ENCODE measurements at places on chromosomes 13 and 19.

GRCh38 chr19:42270346-42271044 lies 1.4 kb downstream of the CIC start:
- no peak for DNase-seq

DNA sequence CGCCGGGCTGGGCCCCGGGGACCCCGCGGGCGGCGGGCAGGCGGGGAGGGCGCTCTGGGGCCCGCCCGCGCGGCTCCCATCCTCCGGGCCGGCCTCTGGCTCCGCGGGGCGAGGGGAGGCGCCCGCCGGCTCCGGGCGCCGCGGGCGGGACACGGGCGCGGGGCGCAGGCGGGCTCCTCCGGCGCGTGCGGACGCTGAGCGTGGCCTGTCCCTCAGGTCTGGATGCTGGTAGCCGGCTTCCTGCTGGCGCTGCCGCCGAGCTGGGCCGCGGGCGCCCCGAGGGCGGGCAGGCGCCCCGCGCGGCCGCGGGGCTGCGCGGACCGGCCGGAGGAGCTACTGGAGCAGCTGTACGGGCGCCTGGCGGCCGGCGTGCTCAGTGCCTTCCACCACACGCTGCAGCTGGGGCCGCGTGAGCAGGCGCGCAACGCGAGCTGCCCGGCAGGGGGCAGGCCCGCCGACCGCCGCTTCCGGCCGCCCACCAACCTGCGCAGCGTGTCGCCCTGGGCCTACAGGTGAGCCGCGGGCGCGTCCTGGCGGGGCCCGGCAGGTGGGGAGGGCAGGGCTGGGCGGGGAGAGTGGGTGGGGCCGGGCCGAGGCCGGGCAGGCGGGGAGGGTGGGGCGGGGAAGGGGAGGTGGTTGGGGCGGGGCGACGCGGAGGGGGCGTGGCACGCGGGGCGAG lies 420 bp downstream of the IL17D start:
- DNase-seq: peak; percentile 85

GRCh38 chr19:38430931-38431330 lies 2.6 kb upstream of the RYR1 start:
- DNase-seq: no peak

DNA sequence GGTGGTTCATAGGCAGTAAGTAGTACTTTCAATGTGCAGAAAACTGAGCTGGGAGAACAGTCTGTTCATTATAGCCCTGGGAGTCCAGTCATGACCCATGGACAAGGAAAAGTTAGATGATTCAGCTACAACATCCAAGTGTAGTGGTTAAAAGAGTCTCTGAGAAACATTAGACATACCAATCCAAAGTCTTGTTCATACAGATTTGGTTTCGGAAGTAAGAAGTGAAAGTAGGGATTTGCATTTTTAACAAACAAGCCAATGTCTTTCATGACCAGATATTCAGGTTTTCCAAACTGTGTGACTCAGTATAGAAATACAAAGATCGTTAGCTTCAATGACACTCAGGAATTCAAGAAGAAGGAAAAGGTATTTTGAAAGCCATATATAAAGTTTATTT lies 345.3 kb downstream of the SLITRK1 start:
- no peak for DNase-seq

DNA sequence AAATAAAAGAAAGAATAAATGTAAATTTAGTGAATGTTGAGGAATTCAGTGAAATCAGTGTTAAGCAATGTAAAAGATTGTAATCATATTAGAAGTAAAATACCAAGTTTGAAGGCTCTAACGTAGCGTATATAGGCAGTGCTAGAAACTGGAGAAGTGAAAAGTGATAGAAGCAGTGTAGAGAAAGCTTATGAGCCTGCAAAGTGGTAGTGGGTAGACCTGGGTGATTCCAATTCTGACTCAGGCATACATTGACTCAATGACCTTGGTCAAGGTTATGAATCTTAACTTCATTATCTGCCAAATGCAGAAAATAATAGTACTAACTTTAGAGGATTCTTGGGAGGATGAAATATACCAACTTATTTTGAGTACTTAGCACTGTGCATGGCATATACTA lies 4.1 kb downstream of the SLC10A2 start:
- no peak for DNase-seq

DNA sequence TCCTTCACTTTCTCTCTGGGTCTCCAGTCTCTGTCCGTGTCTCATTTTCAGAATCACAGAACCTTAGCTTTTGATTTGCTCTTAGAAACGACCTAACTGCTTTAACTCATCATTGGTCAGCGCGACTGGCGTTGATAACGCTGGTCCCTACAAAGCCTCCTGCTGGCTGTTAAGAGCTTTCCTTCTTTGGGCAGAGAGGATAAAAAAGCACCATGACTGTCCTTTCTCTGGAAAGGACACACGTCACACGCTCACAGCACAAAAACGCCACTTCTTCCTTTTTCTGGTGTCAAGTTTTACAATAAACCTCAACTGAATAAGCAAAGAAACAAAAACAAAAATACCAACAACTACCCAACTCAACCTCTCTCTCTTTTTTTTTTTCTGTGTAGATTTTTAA lies 1.7 kb upstream of the KLK12 start:
- DNase-seq: no peak

DNA sequence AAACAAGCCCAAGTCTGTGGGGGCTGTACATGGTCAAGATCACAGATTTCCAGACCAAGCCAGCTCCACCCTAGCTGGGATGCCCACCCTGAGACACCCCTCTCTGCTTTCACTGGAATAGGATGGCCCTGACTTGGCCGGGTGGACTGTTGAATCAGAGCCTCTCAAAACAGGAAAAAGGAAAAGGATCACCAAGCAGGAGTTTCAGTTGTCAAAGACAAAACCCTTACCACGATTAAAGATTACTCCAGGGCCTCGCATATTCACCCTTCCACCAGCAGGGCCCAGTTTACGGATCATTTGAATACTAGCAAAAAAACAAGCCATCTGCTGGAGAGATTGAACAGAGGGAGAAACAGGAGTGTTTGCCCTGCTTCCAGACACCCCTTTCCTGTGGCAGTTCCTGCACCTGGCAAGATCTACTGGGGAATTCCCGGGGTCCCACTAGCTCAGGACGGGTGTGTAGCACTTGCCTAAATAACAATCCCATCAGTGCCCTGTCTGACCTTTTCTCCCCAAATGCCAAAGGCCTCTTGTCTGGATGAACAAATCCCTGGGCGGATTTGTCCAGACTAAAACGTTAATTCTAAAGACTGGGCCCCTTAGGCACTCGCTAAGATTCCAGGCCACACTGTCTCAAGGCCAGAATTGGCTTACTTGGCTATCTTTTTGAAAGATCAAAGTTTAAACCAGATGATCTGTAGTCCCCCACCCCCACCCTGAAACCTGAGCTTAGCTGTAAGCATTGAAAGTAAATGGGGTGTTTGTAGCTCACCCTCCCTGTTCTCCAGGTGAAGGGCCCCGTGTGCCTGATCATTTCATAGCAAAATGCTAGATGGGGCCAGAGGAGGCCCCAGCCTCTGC lies 38.4 kb downstream of the ACTN4 start:
- no peak for DNase-seq

DNA sequence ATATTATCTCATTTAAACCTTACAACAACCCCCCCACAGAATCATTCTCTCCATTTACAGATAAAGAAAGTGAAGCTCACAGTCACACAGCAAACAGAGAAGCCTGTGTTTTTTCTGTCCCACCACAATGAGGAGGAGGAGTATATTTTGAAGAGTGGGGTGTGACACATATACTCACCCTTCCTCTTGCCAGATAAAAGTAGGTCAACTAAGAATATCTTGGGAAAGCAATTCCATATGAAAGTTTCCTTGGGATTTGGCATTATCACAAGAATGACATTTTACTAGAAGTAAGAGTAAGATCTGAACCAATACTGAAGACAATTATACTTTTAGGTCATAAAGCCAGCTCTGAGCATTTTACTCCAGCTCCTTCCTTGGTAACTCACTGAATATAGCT lies 287.5 kb upstream of the HTR2A start:
- no peak for DNase-seq

DNA sequence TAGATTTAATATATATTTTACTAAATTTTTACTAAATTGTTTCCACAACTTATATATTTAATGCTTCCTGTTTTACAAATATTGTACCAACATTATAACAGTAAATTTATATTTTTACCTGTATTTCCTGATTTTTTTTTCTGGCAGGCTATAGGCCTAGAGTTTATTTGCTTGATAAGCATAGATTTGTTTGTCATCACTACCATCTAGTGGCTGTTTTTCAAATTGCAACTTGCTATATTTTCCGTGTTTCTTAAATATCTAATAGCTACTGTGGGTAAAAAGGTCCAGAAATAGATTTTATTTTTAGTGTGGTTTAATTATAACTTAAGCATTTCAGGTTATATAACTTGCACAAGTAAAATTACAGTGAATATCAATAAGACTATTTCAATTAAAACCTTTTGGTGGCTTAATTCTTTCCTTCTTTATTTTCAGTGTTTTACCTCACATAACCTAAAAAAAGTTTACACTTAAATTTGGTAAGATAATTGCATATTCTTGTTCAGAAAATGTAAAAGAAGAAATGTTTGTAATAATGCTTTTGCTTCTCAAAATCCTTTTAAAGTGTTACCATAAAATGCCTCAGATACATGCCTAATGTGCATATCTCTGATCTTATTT lies 60.6 kb downstream of the NDFIP2 start:
- no peak for DNase-seq

GRCh38 chr13:34941436-34941834 lies 635 bp upstream of the NBEA start:
- no peak for DNase-seq

DNA sequence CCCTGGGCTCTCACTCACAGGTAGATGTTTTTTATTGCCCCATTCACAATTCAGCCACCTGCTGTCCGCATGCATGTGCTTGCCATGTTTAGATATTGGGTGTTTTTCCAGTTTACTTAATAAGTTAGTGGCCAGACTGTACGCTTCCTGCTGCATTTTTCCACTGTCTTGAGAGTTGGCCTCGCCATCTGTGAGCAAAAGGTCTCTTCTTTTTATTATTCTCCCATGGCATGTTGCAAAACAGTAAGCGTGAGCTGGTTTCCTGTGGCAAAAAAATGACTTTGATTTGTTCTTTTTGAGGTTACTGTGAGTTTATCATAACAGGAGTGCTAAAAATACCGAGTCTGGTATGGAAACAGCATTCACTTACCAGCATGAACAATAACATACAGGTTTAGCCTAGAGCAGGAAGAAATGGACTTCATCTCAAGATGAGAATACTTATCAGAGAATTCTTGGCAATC lies 46.0 kb downstream of the SAE1 start:
- no peak for DNase-seq

- DNase-seq: peak; percentile 17
These were observed 7.5 kb downstream of the F10 start for GRCh38 chr13:113129921-113130750.
